GM10248 (cell line): ENCODE measurements at places on chromosomes 1 and 21.

- no peak for DNase-seq
Measured at GRCh38 chr1:201954263-201955008, 867 bp upstream of the TIMM17A start.

DNA sequence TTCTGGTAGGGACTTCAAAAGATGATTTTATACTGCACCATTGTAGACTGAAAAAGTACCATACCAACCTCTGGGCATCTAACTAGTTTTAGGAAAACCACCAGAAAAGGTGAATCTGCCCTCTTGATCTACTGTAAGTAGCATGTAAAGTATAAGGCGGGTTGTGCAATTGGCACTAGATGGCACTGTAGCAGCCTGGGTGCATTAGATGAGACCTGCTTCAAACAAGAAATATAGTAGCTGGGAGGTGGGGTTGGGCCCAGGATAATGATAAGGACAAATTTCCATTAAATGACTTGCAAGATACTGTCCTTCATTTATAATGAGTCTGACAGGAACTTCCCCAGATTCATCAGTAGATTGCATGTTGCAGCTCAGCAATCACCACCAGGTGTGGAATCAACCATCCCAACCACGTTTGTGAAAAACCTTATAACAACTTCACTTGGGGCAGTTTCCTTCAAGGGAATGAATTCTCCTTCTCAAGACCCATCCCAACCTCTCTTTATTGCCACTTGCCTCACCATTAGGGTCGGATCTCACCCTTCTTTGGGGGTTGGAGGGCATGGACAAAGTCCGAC is 37.3 kb upstream of the IL10 start:
- no peak for DNase-seq

DNA sequence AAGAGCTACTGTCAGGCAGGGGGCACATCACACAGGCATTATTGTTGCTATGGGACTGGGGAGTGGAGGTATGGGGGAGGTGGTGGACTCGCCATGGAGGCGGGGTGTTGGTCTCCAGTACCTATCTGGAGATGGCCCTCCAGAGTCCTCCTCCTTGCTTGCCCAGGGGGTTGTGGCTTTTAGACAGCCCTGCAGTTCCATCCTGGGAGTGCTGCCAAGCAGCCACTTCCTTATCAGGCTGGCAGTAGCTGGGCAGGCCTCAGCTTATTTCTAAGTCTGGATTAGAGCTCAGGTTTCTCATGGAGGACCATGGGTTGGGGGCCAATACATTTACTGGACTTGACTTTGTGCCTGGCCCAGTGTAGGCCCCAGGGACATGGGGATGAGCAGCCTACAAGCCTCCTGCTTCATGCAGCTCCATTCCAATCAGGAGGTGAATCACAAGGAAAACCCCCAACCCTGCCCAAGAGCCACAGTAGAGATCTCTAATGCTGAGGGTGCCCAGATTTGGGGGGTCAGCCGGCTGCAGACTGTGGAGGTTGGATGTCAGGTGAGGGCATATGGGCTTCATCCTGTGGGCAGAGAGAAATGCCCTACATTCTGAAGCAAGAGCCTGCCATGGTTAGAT is 210.7 kb upstream of the EDN2 start:
- no peak for DNase-seq

DNA sequence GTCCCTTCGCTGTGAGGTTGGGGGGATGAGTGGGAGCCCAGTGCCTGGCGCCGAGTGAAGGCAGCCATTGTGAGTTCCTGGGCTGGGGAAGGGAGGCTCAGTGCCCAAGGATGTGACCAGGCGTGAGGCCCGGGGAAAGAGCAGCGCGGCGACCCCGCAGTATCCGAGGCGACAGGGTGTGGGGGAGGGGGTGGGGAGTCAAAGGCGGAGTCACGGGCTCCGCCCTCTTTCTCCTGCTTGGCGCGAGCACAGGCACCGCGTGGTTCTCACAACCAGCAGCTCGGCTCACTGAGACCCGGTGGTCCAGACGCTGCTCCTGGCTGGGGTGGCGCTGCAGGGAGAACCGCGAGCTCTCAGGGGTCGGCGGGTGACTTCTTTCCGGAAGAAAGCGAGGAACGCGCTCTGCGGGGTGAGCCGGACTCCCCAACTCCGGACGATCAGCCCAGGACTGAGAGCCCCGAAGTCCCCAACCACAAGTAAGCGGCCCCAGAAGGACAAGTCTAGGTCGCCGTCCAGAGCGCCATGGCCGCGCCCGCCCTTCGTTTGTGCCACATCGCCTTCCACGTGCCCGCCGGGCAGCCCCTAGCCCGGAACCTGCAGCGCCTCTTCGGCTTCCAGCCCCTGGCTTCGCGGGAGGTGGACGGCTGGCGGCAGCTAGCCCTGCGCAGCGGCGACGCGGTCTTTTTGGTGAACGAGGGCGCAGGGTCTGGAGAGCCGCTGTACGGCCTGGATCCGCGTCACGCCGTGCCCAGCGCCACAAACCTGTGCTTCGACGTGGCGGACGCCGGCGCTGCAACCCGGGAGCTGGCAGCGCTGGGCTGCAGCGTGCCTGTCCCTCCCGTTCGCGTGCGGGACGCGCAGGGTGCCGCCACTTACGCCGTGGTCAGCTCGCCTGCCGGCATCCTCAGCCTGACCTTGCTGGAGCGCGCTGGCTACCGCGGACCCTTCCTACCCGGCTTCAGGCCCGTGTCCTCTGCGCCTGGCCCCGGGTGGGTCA is at the start of gene HPDL:
TSS of gene HPDL (plus strand) at position 269 of the 997 bp plus-strand sequence. CDS start at position 523, 254 bp downstream.
- DNase-seq: peak; percentile 83

DNA sequence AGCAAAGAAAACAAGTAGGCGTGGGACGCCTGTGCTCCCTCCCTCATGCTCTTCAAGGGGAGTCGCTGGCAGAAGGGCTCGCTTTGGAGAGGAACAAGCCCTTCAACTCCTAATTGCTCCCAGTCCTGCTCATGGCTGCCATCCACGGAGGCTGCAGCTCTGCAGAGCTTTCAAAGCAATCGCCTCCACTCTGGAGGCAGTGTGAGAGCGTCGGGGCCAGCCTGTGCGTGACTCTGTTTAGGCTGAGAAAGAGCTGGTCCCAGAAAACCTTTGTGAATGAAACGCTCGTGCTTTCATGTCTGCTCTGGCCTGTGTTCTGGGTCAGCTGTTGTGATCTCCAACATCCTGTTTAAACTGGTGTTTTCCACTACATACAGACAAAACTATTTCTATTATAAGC is 23.9 kb upstream of the RUNX1 start:
- no peak for DNase-seq

- no peak for DNase-seq
Measured at GRCh38 chr1:210663730-210664573, 335.2 kb downstream of the HHAT start.
